Substantia nigra (tissue), 51 donors: ENCODE measurements at places on chromosomes 2 and 18.

DNA sequence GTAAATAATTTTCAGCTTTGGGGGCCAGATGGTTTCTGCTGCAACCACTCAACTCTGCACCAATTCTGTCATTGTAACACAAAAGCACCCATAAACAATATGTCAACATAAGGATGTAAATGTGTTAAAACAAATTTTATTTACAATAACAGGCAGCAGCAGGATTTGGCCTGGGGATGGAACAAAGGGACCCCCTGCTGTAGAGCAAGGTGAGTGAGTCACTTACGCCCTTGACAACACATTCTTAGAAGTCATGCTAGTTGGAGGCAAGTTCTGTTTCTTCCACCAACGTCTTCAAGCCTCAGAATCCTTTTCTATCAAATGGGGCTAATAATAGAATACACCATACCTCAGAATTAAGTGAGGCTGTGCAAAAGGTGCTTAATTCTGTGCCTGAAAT is 610.2 kb upstream of the SYT4 start:
- no peak for DNase-seq

- no peak for DNase-seq
These were observed 273.7 kb downstream of the SLC4A3 start for GRCh38 chr2:219901155-219901554.

DNA sequence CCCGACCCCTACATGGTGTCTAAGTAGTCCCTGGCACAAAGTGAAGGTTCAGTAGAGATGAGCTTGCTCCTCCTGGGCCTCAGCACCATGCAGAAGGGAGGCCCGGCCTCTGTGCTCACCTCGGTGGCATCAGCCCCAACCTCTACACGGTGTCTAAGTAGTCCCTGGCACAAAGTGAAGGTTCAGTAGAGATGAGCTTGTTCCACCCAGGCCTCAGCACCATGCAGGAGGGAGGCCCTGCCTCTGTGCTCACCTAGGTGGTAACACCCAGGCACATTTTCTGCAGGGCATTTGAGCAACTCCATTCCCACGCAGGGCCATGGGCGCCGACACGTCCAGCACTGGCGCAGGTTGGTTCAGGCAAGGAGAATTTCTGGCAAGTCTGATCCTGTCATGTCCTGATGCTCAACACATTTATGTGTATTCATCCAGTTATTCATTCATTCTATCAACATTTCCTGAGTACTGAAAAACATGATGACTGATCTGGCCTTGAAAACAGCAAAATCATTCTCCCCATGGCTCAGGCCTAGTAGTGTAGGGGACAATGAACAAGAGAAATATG is 408.2 kb upstream of the MYT1L start:
- DNase-seq, result no peak

DNA sequence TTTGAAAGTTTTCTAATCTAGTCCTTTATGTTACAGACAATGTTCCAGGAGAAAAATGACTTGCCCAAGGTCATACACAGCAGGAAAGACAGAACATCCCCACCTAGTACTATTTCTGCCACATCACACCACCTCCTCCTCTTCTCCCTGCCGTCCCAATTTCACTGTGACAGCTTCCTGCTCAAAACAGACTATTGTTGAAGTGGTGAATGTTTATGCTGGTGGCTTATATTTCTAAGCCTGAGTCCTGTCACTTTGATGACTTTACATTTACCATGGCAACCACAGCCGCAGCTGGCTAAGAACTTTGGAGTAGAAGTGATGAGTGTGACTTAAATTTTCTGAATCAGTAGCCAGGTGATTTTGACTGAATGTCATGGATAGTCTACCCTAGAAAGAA is 10.0 kb downstream of the GALNT5 start:
- DNase-seq, result no peak

- DNase-seq, result no peak
These were observed 42.4 kb downstream of the HK2 start for GRCh38 chr2:74876081-74876886.

- DNase-seq, result no peak
These were observed 5.3 kb upstream of the NCK2 start for GRCh38 chr2:105739426-105739825.

DNA sequence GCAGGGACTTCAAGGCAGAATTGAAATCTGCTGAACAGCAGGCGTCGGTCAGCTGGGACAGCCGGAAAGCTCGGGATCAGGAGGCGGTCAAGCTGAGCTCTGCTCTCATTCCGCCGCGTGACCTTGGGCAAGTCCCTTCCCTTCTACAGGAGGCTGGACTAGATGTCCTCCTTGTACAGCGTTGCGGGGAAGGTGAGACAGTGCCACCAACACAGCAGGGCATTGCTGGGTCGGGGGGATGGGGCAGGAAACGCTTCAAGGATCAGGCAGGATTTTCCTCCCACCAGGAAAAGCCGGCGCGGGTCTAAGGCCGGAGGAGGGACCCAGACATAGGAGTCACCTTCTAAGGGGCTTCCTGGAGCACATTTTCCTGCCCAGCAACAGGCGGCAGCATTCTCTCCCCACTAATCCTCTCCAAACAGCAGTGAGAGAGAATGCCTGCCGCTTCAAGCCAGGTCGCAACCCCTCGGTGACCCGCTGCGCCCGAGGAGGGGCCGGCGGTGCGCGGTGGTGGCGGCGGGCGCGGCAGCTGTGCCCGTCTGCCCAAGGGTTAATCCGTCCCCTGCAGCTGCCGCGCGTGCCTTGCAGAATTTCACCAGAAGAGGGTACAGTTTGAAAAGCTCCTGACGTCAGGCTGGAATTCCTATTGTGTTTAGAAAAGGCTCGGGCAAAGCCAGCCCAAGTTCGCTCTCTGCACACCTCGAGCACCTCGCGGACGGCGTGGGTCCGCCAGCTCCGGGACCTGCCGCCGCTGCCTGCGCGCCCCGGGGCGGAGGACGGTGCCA is at the start of gene KCNF1:
KCNF1 (plus strand) TSS at position 644 of the 785 bp plus-strand sequence. CDS start 493 bp downstream, outside the sequence.
- DNase-seq, result no peak

DNA sequence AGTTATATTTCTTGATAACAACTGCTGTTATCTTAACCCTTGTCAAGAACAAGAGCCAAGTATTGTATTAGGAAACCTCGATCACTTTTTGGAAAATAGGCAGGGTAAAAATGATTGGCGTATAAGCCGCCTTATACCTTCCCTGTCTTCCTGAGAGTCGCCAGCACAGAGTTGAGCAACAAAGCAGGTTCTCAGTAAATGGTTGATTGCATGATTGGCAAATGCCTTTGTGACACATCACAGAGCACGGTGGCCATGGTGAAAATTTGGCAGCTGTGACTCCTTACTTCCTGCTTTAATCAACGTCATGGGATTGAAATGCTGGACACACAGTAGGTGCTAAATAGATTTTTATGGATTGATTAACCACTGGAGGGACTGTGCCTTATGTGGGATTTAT is 3.9 kb upstream of the KLHL29 start:
- no peak for DNase-seq

DNA sequence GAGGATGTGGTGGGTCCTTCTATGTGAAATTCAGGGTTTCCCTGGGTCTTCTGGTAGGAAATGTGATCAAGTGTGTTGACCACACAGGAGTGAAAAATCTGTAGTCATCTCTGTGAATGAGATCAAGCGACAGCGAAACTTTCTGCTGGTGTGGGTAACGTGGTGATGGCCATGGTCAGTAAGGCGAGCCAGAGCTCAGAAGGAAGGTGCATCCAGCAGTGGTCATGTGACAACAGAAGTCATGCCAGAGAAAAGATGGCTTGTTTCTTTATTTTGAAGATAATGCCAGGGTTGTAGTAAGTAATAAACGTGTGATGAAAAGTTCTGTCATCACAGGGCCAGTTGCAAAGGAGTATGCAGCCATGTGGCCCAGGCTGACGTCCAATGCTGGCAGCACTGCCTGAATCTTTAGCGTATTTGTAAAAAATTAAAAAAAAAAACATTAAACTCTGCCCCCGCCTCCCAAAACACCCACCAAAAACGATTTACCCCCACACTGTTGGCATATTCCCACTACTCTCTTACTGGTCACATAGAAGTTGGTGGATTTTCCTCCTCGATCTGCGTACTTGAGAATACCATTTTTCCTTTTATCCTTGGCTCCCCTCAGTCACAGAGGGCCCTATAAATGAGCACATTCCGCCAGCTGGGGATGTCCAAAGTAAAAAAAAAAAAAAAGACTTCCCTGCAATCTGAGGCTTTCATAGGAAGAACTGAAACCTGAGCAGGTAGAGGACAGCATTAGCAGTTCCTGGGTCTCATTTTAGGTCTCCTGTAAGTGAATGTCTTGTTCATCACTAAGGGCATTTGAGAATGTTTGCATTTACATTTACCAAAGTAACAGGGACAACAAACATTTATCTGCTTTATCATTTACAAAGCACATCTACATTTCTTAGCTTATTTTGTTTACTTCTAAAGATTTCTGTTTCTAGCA is 70.6 kb downstream of the SLC4A3 start:
- DNase-seq, result no peak

GRCh38 chr2:134934641-134935040 is 16.0 kb downstream of the CCNT2 start:
- DNase-seq, result no peak

- no peak for DNase-seq
These were observed 37.2 kb downstream of the MCFD2 start for GRCh38 chr2:46878240-46878877.

GRCh38 chr2:236658974-236659757 is 89.5 kb downstream of the ACKR3 start:
- DNase-seq, result no peak

- no peak for DNase-seq
These were observed 143.1 kb downstream of the PTH2R start for GRCh38 chr2:208549546-208550158.

DNA sequence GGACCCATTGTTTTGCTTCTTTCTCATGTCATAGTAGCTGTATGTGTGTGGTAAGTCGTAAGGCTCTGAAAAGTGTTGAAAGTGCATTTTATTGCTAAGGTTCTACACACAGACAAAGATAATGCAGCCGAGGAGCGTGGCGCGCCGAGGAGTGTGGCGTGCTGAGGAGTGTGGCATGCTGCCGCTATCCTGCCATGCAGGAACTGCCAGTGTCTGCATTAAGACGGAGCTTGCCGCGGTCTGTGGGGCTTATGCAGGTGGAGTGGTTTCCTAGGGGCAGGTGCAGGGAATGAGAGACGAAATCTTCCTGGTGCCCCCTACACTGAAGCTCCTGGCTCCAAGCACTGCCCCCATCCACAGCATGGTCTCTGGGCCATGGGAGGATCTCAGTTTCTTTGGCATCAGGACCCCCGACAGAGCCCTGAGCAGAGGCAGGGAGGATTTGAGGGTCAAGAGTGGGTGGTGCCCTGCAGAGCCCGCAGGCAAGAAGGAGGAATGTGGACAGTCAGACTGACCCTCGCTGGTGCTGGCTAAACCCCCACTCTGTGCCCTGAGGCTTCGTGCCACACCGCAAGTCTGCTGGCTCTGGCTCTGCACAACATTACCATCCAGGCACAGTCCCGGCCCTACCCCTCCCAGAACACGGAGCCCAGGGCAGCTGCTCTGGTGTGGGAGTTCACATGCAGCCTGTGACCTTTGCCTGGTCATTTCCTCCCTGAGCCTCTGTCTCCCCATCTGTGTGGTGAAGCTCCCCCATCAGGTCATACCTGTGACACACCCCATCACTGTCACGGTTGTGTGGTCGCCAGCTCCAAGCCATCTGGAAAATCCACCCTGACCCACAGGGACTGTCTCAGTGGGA is 3.2 kb downstream of the SNED1 start:
- no peak for DNase-seq

GRCh38 chr2:240387669-240388358 is 47.6 kb upstream of the GPC1 start:
- DNase-seq, result peak; percentile 60

- DNase-seq, result no peak
These were observed 137.8 kb downstream of the ZAP70 start for GRCh38 chr2:97851172-97851571.

GRCh38 chr18:62354151-62354550 is 29.0 kb downstream of the TNFRSF11A start:
- DNase-seq, result no peak

GRCh38 chr2:37215250-37215649 is 16.1 kb downstream of the CEBPZ start:
- no peak for DNase-seq

DNA sequence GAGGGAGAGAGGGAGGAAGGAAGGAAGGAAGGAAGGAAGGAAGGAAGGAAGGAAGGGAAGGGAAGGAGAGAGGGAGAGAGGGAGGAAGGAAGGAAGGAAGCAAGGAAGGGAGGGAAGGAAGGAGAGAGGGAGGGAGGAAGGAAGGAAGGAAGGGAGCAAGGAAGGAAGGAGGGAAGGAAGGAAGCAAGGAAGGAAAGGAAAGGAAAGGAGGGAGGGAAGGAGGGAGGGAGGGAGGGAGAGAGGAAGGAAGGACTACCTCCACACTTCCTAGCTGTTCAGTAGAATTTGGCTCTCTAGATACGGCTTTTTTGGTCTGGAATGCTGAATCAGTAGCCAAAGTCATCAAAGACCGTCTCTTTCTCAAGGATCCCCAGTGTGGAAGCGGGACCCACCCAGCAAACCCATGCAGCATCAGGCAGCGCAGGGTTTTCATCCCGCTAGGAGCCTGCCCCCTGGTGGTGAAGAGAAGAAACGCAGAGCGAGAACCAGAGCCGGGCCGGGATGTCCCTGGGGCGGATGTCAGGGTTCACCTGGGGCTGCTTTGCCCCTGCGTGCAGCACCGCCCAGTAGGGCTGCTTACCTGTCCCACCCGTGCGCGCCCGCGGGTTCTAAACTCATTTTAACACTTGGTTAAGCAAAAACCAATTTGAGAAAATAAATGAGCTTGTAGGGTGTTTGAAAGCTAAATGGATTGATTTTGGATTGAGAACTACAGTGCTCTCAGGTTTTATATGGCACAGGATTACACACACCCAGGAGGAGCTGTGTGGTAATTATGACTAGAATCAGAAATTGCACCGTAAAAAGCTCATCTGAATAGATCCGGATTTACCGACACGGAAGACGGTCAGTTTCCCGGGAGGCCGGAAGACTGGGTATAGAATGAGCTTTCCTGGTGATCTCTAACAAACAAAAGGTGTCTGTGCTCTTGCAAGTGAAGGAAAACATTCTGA is 48.1 kb upstream of the ARL4C start:
- DNase-seq, result no peak

GRCh38 chr2:215737477-215737876 is 275.9 kb downstream of the MREG start:
- no peak for DNase-seq

DNA sequence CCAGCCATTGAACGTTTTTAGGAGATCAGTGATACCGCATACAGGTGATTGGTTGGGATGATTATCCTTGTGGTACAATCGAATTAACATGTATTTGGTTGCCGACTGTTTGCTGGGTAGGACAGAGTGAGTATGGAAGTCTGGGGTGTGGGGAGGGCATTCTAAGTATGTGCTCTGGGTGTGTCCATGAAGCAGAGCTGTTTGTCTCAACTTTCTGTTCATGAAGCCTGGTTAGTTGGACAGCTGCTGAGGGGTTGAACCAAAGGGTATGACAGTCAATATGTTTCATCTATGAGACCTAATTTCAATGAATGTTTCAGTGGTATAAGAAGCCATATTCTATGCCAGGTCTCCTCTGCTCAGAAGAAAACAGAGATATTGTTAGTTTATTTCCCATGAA is 21.9 kb upstream of the SPTBN1 start:
- no peak for DNase-seq
